PC-3 (cell line): ENCODE measurements at places on chromosomes 7 and 10. TPM values are rescaled to one million over a fixed set of nuclear protein-coding genes. Genes with fewer than 3 reads are reported as not detected.

GRCh38 chr10:83127942-83128575 is 1011.2 kb upstream of the GHITM start:
- DNase-seq = no peak
- no peak overlapping the region for H3K4me3 ChIP-seq
- H3K27ac ChIP-seq = no peak overlapping the region
- H3K27me3 ChIP-seq = no peaks in the 10 kb centered on the region
- H3K36me3 ChIP-seq = no peaks in the 10 kb centered on the region
- H3K4me1 ChIP-seq = no peaks in the 10 kb centered on the region

GRCh38 chr10:126783806-126784557 is 113.5 kb upstream of the C10orf90 start:
- no peaks in the 10 kb centered on the region for H3K27me3 ChIP-seq
- H3K4me3 ChIP-seq = no peak overlapping the region
- no peaks in the 10 kb centered on the region for H3K36me3 ChIP-seq
- H3K4me1 ChIP-seq = no peaks in the 10 kb centered on the region
- peak; percentile 36 for DNase-seq

GRCh38 chr10:58913717-58914116 is 262.7 kb upstream of the PHYHIPL start:
- DNase-seq = no peak
- no peaks in the 10 kb centered on the region for H3K4me1 ChIP-seq
- H3K27ac ChIP-seq = no peak overlapping the region
- H3K4me3 ChIP-seq = no peak overlapping the region
- no peaks in the 10 kb centered on the region for H3K36me3 ChIP-seq

DNA sequence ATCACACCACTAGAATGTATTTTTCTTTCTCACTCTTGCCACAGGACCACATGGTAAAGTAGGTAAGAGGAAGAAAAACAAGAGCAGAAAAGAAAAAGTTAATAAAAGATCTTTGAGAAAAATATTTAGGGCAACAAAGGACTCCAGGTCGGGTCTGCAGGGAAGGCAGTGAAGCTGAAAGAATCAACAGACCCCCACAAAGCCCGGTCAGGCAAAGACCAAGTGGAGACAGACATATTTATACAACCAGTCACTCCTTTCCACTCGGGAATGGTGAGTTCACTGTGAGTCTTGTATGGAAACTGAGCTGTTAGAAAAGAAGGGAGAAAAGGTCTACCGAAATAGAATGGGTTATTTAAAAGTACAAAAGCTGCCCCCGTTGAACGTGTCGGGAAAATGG is 28.0 kb downstream of the RSU1 start:
- H3K4me3 ChIP-seq = no peak overlapping the region
- H3K27ac ChIP-seq = no peak overlapping the region
- DNase-seq = no peak
- no peaks in the 10 kb centered on the region for H3K36me3 ChIP-seq

GRCh38 chr10:15052121-15052520 is 8.4 kb downstream of the OLAH start:
- H3K27ac ChIP-seq = no peak overlapping the region
- H3K4me1 ChIP-seq = no peaks in the 10 kb centered on the region
- H3K36me3 ChIP-seq = no peaks in the 10 kb centered on the region
- H3K4me3 ChIP-seq = no peak overlapping the region
- no peak for DNase-seq

- no peaks in the 10 kb centered on the region for H3K36me3 ChIP-seq
- no peak overlapping the region for H3K4me3 ChIP-seq
- peaks cover 16% of the 10 kb centered on the region for H3K27me3 ChIP-seq
- no peaks in the 10 kb centered on the region for H3K4me1 ChIP-seq
Observed at GRCh38 chr7:54109501-54109900, 432.7 kb upstream of the VSTM2A start.

GRCh38 chr7:135687466-135687865 is 25.2 kb downstream of the STMP1 start:
- no peaks in the 10 kb centered on the region for H3K27me3 ChIP-seq
- no peak overlapping the region for H3K27ac ChIP-seq
- H3K4me3 ChIP-seq = no peak overlapping the region
- H3K36me3 ChIP-seq = no peaks in the 10 kb centered on the region
- no peak for DNase-seq

DNA sequence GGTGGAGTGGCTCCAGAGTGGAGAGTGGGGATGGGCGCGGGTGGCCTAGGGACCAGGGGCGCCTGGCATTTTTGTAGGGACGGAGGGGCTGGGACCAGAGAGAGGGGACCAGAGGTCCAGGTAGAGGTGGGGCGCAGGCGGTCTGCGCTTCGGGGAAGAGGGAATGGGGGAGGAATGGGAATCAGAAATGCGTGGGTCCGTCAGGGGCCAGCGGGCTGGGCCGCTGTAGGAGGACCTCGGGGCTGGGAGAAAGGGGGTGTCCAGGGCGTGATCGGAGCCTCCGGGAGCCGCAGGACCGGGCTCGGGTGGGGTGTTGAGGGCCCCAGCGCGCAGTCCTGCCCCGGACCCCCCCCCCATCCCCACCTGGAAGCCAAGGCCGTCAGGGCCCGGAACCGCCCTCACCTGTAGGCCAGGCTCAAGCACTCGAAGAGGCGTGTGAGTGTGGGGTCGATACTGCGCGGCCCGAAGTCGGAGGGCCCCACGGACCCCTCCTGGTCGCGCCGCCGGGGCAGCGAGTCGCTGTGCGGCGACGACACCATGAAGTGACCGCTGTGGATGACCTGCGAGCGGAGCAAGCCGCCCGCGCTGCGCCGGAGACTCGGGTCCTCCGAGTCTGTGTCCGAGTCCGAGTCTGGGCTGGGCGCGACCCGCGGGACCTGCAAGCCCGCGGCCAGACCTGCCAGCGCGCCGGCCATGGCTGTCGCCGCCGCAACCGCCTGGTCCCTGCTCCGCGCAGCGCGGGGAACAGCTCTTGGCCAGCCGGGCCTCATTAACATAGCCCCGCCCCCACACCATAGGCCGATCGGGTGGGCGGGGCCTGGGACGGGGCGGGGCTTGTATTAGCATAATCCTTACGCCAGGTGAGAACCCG is at the start of gene MLXIPL:
MLXIPL (minus strand) TSS at position 725 of the 871 bp plus-strand sequence; CDS start at position 695, 30 bp downstream.
- H3K27me3 ChIP-seq = peaks cover 13% of the 10 kb centered on the region
- DNase-seq = peak; percentile 86
- H3K4me1 ChIP-seq = peaks cover 5% of the 10 kb centered on the region; the same call in 1 of the 2 replicates
- H3K36me3 ChIP-seq = no peaks in the 10 kb centered on the region

DNA sequence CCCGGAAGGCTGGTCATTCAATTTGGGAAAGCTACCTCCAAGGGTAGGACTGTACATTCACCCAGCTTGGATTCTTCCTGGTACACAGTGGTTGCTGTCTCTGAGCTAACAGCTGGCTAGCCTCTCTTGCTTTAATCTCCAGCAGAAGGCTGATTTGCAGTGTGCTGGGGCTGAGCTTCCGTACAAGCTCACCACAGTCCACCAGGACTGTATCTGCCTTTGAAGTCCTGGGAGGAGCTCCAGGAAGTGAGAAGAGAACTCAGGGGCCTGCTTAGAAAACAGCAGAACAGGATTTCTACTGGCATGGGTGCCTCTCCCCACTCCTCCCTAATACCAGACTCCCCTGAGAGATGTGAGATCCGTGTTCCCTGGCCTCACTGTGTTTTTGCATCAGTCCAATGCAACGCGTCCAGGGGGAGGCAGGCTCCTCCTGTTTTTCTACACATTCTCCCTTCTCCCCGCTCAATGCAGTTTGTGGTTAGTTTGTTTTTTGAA is 6.6 kb downstream of the AFAP1L2 start:
- DNase-seq = no peak
- no peaks in the 10 kb centered on the region for H3K27me3 ChIP-seq
- no peak overlapping the region for H3K27ac ChIP-seq

- peak; percentile 77 for DNase-seq
- no peaks in the 10 kb centered on the region for H3K27me3 ChIP-seq
- peaks cover 37% of the 10 kb centered on the region for H3K4me1 ChIP-seq
- no peaks in the 10 kb centered on the region for H3K36me3 ChIP-seq
- H3K27ac ChIP-seq = 0 out of 2 replicates have a peak overlapping the region, but pooled peaks have one; percentile 4
Observed at GRCh38 chr10:57864765-57865680, 402.7 kb downstream of the IPMK start.

- H3K27me3 ChIP-seq = no peaks in the 10 kb centered on the region
- no peak overlapping the region for H3K4me3 ChIP-seq
- peaks cover 9% of the 10 kb centered on the region for H3K4me1 ChIP-seq
- DNase-seq = peak; percentile 64
Observed at GRCh38 chr7:151003572-151003971, 12.8 kb downstream of the NOS3 start.

DNA sequence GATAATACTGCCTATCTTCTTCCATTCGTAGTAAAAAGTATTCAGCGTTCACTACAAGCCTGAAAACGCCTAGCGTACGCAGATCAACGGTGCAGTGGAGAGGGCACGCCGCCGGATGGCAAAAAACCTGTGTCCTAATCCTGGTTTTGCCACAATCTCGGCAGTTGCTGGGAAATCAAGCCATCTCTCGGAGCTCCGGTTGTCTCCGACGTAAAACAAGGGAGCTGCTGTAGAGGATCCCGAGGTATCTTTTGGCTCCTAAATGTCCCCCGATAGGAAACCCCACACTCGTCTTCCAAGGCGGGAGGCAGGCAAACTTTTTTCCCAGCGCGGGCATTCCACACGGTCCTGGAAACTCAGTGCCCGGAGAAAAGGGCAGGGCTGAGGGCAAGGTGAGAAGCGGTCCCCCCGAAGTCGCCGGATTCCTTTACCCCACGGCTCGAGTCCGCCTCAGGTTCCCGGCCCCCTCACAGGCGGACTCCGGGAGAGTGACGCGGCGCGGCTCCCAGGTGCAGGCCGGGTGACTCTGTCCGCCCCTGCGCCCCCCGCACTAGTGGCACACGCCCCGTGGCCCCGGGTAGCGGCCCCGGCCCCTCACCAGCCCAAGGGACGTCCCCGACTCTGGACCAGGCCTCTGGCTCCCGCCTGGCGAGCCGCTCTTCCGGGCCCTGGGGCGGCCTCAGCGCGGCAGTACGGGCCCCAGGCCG is 649 bp downstream of the IDE start:
- DNase-seq = peak; percentile 42
- H3K4me3 ChIP-seq = peak overlapping the region; percentile 82
- H3K27ac ChIP-seq = peak overlapping the region; percentile 83
- H3K36me3 ChIP-seq = no peaks in the 10 kb centered on the region

DNA sequence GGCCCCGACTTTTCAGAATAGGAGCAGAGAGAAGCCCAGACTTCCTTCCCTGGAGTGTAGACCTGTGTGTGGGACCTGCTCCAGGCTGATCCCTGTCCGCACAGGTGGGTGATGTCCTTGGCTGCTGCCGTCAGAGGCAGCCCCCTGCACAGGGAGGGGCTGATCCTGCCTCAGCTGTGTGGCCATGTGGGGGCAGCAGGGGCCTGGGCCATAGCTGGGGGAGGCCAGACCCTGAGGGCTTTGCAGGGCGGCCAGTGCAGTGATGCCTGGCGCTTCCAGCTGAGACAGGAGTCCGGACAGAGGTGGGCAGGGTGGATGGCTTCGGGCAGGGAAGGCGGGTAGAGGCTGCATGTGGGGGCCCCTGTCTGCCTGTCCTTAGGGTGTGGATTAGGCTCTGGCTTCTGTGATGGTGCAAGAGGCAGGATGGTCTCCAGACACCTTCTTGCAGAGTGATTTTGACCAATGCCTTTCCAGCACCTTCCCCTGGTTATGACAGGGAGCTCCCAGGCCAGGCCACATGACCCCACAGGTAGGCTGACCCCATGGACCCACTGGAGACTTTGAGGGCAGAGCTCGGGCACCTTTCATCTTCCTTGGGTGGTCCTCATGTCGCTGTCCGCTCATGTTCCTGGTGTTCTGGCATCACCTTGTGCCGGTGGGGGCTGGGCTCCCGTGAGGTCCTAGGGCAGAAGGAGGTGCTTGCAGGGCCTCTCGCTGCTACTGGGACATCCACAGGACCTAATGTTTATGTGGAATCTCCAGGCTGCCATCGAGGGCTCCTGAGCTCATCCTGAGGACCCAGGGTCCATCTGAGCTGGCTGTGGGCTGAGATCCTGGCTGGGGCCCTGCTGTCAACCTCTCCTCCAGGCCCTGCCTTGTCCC is 141.5 kb downstream of the ADCY1 start:
- no peak for DNase-seq
- no peaks in the 10 kb centered on the region for H3K36me3 ChIP-seq
- no peak overlapping the region for H3K27ac ChIP-seq
- H3K4me1 ChIP-seq = no peaks in the 10 kb centered on the region

GRCh38 chr10:63021225-63021624 is 111.9 kb upstream of the NRBF2 start:
- H3K4me3 ChIP-seq = no peak overlapping the region
- H3K27ac ChIP-seq = no peak overlapping the region
- no peaks in the 10 kb centered on the region for H3K27me3 ChIP-seq
- no peaks in the 10 kb centered on the region for H3K36me3 ChIP-seq

DNA sequence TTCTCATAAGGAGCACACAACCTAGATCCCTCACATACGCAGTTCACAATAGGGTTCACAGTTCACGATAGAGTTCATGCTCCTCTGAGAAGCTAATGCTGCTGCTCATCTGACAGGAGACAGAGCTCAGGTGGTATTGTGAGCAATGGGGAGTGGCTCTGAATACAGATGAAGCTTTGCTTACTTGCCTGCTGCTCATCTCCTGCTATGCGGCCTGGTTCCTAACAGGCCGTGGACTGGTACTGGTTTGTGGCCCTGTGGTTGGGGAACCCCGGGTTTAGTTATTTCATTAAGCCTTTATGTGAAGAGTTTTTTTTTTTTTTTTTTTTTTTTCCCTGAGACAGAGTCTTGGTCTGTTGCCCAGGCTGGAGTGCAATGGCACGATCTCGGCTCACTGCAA is 19.4 kb downstream of the SLK start:
- H3K27me3 ChIP-seq = no peaks in the 10 kb centered on the region
- no peak overlapping the region for H3K27ac ChIP-seq
- H3K4me3 ChIP-seq = no peak overlapping the region
- no peaks in the 10 kb centered on the region for H3K36me3 ChIP-seq
- H3K4me1 ChIP-seq = peaks cover 4% of the 10 kb centered on the region; the same call in 1 of the 2 replicates

DNA sequence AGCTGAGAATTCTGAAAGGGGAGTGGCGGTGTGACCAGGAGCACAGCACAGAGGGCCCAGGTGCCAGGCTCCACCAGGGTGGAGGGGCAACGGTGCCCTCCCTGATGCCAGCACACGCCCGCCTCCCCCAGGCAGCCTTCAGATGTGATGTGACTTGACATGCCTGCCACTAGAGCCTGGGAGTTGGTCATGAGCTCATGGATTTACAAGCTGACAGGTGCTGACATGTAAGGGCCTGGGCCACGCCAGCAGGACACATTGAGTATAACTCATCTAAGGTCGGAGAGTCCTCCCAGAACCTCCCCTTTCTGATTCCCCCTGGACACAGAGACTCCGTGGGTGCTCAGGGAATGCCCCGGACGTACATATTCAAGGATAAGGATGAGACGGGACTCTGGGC is 74.2 kb downstream of the LSM5 start:
- H3K4me1 ChIP-seq = no peaks in the 10 kb centered on the region
- H3K27me3 ChIP-seq = peaks cover 76% of the 10 kb centered on the region
- H3K27ac ChIP-seq = no peak overlapping the region
- H3K4me3 ChIP-seq = no peak overlapping the region

Gene ANK3
- total RNA-seq = 29.5 and 33.6 TPM in 2 replicates

Gene OR2A1
- 0.40 TPM in 1 of 2 replicates, not detected in the other for total RNA-seq

Gene PAPOLB
- total RNA-seq = 0.29 and 0.40 TPM in 2 replicates

Gene RNF148
- total RNA-seq = 0.52 and 2.0 TPM in 2 replicates
